CD4-positive, alpha-beta T cell treated with Interleukin-4 for 4 hours (primary cell): ENCODE measurements at places on chromosomes 7 and 10.
A peak's percentile ranks its signal among the peaks of the same experiment; 100 is the strongest.

DNA sequence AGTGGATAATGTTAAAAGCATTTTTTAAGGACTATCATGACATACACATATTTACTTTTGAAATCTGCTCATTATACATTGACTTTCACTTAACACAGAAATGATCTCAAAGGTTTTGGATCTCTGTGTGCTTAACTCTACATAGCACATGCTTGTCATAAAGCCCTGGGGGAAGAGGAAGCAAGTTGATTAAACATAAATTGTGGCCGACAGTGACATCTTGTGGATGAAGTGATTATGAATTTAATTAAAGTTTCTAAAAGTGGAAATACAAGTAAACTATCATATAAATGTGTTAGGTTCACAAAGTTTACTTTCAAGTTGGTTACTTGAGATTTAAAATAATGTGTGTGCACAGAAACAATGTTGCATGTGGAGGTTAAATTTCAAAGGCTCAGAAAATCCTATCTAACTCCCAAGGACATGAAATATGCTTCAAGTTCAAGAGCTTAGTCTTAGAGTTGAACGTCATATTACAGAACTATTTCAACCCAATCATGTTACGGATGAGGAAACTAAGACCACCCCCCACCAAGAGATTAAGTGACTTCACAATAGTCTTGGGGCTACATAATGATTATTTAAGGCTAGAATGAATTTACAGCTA lies 1247.8 kb downstream of the GATA3 start:
- peak; percentile 46 for DNase-seq

DNA sequence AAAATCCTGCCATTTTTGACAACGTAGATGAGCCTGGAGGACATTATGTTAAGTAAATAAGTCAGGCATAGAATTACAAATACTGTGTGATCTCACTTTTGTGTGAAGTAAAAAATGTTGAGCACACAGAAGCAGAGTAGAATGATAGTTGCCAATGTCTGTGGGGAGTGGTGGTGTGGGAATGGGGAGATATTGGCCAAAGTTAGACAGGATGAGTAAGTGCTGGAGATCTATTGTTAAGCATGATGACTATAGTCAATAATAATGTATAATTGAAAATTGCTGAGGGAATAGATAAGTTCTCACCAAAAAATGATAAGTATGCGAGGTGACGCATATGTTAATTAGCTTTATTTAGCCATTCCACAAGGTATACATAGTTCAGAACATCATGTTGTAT lies 92.0 kb downstream of the GPR85 start:
- no peak for DNase-seq

DNA sequence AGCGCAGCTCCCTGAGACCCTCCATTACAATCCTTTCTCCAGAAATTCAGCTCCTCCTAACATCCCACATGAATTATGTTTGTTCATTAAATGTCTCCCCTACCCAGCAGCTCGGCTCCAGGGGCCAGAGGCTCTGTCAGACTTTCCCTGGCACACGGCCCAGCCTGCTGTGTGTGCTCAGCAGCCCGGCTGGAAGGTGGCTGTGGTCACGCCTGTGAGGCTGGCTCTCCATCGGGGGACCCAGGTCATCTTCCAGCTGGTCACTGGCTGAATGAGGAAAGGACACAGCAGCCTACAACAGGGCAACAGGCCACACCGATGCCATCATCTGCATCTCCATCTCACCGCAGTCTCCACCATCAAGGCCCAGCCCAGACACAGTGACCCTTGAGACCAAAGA lies 219.8 kb downstream of the MAD1L1 start:
- DNase-seq: no peak

- no peak for DNase-seq
Measured at GRCh38 chr7:122304996-122305421, 459 bp upstream of the FEZF1 start.

DNA sequence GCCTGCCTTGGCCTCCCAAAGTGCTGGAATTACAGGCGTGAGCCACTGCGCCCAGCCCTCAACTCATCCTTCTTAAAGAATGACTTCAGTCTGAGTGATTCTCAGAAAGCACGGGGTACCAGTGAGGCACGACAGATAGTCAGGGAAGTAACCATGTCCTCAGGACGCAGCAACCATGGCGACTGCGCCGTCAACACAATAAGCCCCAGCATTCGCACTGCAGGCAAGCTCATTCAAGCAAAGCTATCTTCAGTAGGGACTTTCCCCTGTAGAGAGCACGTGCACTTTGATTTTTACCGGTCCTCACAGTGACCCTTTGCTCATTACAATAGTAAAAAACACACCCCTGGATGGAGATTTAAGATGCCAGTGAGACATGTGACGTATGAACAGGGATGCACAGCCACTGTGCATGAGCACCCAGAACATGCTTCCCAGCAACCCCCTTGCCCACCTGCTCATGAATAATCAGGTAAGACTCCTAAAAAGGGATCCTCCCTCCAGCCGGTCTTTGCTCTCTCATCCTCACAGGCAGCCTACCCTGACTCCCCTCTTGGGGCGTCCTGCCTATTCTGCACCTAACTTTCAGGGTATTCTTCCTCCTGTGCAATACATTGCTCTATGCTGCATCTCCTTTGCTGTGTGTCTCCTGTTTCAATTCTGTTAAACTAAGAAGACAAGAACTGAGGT lies 9.1 kb downstream of the WDR86 start:
- DNase-seq: no peak

DNA sequence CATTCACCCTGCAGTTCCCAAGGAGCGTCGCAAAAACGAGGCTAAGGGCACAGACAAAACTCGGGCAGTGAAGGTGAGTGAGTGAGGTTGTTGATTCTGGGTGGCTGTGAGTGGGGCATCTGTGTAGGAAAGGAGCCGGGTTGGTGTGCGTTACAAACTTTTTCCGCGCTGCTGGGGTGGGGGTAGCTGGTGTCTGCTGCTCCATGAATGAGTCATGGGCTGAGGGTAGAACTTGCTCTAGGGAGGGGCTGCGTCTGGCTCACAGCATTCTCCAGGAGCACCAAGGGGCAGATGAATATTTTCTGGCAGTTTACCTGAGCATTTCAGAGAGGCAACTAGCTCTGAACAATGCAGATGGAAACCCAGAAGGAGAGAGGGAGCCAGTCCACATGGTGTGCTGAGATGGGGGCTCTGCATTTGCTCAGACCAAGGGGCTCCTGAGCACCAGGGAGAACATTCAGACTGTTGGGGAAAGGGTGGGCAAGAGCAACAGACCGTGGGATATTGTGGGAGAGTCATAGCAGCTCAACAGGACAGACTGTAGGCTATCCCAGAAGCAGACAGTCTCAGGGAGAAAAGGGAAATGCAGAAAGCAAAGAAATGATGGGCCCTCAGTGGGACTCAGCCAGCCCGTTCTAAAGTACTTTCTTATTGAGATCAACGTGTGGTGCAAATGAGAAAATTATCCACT lies 18.8 kb downstream of the NOBOX start:
- no peak for DNase-seq

DNA sequence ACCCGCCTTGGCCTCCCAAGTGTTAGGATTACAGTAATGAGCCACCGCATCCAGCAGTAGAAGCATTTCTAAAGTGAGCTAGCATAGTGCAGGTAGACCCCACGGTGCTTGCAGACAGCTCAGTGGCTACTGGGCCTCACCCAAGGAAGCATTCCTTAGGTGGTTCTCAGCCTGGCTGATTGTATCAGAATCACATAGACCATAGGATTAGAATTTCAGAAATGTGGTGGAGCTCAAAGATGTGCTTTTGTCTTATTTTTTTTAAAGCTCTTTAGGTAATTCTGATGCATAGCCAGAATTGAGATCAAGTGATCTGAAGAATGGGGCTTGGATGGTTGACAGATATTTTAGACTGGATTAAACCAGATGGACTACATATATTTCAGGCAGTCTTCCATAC lies 10.9 kb downstream of the ANLN start:
- DNase-seq: no peak

DNA sequence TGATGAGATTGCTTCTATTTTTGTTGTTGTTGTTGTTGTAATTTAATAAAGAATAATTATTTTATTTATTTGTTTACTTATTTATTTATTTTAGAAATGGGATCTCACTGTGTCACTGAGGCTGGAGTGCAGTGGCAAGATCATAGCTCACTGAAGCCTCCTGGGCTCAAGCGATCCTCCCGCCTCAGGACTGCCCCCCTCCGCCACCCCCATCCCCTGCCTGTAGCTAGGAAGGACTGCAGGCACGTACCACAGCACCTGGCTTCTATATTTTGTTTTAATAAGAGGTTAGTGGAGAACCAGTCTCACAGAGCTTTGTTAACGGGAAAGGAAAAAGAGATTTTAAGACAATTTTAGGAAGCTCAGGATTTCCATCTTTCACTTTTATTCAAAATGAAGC lies 19.5 kb upstream of the SMC3 start:
- no peak for DNase-seq

GRCh38 chr10:124588736-124589490 lies 127.3 kb downstream of the LHPP start:
- DNase-seq: no peak

DNA sequence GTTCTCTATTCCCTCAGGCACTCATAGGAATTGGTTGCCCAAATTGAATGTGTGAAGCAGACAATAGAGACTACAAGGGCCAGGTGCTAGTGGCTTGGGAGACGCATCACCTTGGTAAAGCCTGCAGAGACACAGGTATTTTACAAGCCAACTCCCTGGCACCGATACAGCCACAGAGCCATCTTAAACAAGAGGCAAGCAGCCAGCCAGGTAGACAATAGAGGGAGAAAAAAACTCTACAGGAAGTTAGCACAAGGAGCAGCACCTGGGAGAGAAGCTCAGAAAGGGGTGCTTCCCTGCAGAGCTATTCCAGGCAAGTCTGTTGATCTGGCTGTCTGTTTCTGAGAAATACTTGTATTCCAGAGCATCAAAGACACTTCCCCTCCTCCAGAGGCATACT lies 43.0 kb upstream of the CDK1 start:
- no peak for DNase-seq

DNA sequence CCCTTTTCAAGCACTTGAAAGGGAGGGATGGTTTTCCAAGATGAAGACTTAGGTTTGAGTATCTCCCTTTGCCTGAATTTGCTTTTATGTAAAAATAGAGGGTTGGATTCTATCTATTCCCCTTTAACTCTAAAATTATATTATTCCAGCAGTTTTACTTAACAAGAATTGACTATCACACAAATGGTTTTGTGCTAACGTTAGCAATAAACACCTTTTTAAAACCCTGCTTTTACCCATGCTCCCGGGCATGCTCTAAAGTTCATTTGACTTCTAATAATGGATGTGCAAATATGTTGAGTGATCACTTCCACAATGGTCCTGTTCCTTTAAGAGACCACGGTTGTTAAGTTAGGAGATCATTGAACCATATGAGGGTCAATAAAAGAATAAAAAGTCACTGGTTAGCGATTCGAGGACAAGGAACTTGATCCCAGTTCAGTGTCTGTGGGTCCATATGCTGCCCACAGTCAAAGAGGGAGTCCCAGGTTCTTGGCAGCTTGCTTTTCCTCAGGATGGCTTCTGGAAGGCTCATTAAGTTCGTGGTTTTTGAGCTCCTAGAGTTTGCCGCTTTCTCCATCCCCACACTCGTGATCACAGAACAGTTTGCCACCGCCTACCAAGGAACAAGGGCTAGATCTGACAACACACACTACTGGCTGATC lies at the start of gene TMEM236:
Gene TMEM236 (plus strand): TSS at position 421 of the 665 bp plus-strand sequence. CDS start 95 bp downstream, at position 516.
- no peak for DNase-seq

- DNase-seq: no peak
Measured at GRCh38 chr7:123305840-123306375, 106.1 kb upstream of the SLC13A1 start.

DNA sequence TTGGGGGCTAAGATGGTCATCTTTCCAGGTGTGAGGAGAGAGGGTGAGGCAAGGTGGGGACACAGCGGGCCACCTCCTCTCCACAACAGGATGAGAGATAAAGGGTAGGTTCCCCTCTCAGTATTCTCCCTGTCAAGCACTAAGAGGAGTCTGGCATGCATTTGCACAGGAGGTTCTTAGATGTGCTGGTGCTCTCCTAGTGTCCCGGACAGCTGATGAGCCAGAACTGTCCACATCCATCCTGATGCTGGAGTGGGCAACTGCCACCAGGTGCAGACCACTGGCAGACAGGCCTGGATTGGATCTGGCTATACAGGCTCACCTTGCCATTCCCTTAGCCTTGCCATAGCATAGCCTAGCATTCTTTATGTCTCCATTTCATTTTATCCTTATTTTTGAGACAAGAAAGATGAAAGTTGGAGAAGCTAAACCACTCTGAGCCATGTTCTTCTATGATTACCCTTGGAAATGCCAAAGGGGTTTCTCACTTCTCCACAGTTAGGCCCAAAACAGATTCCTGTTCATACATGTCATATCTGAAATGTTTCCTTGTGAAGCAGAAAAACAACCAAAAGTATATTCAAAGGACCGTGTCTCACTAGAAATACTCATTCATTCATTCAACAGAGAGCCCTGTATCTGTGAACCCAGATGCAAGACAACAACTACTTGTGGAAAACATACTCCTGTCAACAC lies 48.8 kb upstream of the ANTXRL start:
- no peak for DNase-seq

GRCh38 chr7:5083311-5083711 lies 37.7 kb downstream of the RBAK start:
- DNase-seq: no peak

- DNase-seq: no peak
Measured at GRCh38 chr7:47302560-47302959, 279.4 kb downstream of the TNS3 start.

DNA sequence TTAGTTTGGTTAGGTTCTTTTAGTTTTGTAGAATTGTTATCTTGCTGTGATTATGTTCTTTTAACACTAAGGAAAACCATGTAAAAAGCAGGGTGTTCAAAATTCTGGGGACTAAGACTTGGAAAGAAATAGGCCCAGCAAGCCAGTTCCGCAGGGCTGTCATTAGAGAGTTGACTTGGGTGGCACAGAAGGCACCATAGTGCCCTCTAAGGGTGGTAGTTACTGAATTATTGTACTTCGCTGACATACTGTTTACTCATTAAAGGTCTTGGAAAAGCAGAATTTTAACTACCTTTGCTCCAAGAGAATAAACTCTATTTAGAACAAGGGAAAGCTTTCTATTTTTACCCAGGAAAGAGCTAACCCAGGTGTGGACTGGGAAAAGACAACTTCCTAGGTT lies 86.5 kb downstream of the OTUD1 start:
- DNase-seq: peak; percentile 13

DNA sequence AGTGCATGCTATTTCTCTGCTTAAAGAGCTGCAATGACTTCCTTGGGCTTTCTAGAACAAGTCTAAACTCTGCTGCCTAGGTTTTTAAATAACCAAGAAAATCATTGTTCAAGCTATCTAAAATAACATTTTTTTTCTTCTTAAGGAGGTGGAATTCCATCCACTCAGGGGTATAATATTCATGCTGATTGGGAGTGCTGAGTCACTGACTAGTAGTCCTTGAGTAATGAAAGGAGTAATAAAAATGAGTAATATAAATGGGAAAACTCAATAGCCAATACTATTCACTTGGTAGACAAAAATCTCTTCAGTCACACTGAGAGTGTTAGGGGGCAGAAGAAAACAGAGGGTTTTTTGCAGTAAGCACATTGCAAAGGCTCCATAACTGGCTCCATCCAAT lies 72.0 kb downstream of the GFRA1 start:
- no peak for DNase-seq

GRCh38 chr7:31027161-31027965 lies 24.7 kb upstream of the ADCYAP1R1 start:
- DNase-seq: no peak

GRCh38 chr7:138564365-138564764 lies 104.3 kb downstream of the TRIM24 start:
- DNase-seq: no peak

- no peak for DNase-seq
Measured at GRCh38 chr7:20440472-20441105, 109.9 kb downstream of the ITGB8 start.

GRCh38 chr10:89923661-89924060 lies 222.3 kb downstream of the KIF20B start:
- no peak for DNase-seq

GRCh38 chr7:148695953-148696352 lies 2.8 kb upstream of the CUL1 start:
- DNase-seq: no peak
